T-helper 2 cell (primary cell): ENCODE measurements at places on chromosomes 4 and X.

DNA sequence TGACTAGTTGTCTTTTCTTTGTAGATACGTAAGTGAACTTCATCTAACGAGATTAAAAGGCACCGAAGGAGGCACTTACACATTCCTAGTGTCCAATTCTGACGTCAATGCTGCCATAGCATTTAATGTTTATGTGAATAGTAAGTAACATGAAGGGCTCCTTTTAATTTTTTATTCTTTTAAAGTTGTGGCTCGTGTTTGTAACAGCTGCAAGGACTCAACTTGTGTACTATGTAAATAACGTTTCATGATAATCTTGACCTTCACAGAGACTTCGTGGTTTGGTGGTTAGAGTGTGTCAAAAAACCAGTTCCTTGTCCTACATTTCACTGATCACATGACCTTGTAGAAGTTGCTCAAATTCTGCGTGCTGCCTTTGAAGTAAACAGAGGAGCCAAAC, 51.6 kb downstream of the KIT start:
- DNase-seq, result no peak

- DNase-seq, result no peak
These were observed 52.8 kb upstream of the GPC4 start for GRCh38 chrX:133468051-133468450.

DNA sequence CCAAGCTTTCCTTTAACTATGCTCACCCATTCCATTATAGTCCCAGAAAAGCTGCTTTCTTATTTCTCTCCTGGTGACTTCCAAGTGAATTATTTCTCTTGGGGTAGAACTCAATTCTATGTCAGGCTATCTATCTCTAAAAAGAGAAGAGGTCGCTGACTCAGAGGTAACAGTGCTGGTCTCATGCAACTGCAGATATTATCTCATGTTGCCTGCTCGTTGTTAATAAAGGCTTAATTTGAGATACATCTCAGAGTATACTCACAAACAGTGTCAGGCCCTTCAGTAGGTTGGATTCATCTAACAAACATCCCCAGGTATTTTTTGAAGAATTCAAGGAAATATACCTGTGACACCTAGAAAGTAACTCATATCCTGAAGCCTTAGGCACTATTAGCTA, 2.7 kb downstream of the TMEM154 start:
- DNase-seq, result no peak

DNA sequence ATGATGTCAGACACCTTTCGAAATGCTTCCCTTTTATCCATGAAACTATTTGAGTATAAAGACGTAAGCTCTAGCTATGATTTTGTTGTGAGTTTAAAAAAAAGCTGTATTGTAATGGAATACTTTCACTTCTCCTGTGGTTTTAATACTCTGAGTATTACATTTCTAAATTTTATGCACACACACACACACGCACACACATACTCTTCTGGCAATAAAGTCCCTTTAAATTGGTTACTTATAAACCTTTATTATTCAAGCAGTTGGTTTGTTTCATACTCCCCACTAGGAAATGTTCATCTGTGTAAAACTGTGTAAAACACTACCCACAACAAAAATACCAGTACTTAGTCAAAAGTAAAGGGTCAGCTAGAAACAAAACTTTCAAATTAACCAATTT, 18.2 kb downstream of the VAMP7 start:
- no peak for DNase-seq

DNA sequence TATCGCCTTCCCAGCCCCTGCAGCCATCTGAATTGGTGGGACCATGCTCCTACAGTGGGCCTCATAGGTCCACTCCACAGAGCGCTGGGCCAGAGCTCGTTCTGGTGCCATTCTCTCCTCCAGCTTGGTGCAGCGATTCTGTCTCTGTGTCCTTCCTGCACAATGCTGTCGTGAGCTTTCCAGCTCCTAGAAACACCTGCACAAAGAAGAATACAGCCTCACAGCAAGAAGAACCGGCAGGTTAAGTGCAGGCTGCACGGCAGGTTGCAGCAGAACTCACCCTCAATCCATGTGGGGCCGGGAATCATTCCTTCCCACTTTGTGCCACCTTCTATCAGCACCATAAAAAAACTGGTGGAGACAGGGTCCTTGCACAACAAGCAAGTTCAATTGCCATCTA, 101.2 kb upstream of the ENPP6 start:
- no peak for DNase-seq

DNA sequence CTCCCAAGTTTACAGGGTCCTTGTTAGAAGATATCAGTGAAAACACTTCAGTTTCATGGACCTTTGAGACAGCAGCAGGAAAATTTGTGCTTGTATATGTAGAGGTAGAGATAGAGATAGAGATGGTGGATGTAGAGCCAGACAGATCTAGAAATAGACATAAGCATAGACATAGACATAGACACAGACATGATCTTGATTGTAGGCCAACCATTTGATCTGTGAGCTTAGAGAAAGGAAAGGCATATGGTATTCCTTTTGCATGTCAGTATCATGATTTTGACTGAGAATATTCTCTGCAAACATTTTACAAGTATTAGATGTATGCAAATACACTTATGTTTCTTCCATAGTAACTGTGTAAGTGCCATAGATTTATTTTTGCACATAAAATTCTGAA, 65.0 kb downstream of the PRKG2 start:
- DNase-seq, result no peak

GRCh38 chrX:9286234-9286633, 178.6 kb upstream of the TBL1X start:
- DNase-seq, result no peak

DNA sequence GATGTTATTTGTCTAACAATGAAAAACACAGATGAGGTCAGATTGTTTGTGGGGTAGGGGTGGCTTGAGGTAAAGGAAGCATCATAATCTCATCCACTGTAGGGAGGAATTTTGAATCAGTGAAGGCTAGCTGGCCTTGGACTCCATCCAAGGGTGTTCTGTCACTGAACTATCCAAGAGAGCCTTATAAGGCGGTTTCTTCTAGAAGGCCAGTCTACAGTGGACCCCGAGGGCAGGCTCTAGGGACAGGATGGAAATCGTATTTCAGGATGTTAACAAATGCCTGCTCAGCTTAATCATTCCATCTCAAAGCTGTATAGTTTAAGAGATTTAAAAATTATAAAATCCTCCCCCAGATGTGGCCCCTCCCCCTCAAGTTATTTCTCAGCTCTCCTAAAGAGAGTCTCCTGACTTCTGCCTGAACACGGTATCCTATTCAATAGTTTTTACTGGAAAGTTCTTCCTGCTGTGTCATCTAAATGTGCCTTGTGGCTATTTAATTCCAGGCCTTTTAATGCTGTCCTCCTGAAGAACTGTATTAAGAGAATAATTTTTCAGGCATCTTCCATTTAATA, 8.0 kb downstream of the IGFBP7 start:
- no peak for DNase-seq

DNA sequence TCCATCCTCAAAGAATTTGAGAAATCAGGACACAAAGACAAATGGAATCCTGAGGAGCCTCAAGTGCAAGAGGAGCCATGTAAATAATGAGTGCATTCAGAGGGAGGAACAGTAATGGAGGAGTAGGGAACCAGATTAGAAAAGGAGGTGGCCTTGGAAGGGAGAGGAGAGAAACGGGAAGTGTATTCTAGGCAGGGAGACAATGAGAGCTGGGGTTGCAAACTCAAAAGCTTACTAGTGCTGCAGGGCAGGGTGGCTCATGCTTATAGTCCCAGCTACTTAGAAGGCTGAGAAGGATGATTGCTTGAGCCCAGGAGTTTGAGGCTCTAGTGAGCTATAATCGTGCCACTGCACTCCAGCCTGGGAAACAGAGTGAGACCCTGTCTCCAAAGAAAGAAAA, 113.2 kb upstream of the LSM6 start:
- DNase-seq, result no peak

GRCh38 chr4:55483315-55483714, 63.4 kb downstream of the CLOCK start:
- DNase-seq, result no peak

- no peak for DNase-seq
These were observed 66.3 kb downstream of the TSPAN7 start for GRCh38 chrX:38627683-38628082.

DNA sequence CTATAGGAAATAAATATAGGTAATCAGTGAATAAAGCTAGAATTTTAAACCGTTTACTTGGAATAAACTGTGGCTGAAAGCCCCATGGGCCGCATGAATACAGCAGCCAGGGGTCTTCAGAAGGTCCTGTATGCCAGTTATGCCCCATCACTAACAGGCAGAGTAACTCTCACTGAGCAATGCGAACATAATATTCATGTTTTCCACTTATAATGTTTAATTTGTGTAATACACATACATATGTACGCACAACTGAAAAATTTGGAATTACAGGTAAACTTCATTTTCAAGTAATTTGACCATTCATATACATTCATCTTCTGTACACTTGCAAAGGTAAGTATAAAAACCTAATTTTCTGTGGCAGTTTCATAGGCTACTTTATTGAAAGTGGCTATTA, 526.2 kb upstream of the ATOH1 start:
- no peak for DNase-seq

DNA sequence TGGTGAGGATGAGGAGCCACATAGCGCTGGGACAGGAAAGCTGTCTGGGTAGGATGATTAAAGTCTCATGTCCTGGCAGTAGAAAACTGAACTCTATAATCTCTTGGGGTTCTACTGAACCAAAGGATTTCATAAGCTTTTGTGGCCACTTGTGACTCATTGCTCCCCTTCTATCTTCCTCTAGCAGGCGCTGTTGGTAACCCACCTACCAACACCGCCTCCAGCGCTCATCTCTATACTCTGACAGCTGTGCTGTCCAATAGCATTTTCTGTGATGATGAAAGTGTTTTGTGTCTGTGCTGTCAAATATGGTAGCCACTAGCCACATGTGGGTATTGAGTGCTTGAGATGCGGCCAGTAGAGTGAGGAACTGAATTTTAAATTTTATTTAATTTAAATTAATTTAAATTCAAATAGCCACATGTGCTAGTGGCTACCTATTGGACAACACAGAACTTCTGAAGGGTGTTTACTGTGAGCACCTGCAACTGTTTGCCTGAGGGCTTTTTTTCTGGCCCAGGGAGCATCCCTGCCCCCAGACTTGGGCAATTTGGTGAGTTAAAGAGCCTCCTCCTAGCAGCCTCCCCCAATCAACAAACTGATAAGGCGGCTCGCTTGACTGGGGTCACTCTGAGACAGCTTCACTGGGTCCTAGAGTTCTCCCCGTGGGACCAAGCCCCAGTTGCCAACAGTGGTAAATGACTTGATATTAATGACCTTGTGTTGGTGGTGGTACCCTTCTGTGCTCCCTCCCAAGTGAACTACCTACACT, 169.2 kb upstream of the ATP6AP2 start:
- DNase-seq, result no peak
